ENCODE measurements at places on chromosomes 3 and 15. TPM values are rescaled to one million over a fixed set of nuclear protein-coding genes. Genes with fewer than 3 reads are reported as not detected.

Gene SLC33A1
- 81.7 TPM for total RNA-seq

Gene CP
- total RNA-seq: not detected

Gene ST8SIA2
- not detected for total RNA-seq

Gene GXYLT2
- total RNA-seq: 11.2 TPM

Gene TMEM158
- 2.3 TPM for total RNA-seq

Gene LOXL1
- 8.2 TPM for total RNA-seq

Gene TM4SF18
- not detected for total RNA-seq

Gene RAB43
- 10.3 TPM for total RNA-seq

Gene UROC1
- not detected for total RNA-seq

Gene KNL1
- 0.36 TPM for total RNA-seq

Gene KIF15
- total RNA-seq: 0.50 TPM

Gene GOLGA6L2
- not detected for total RNA-seq

Gene ARPP21
- not detected for total RNA-seq

Gene COL8A1
- 4.0 TPM for total RNA-seq

Gene CPNE4
- total RNA-seq: 0.28 TPM

Gene SKOR1
- under 0.01 TPM for total RNA-seq

Gene CYP8B1
- not detected for total RNA-seq

Gene EXD1
- 0.21 TPM for total RNA-seq

Gene IFT57
- total RNA-seq: 26.3 TPM

Gene TJP1
- total RNA-seq: 98.8 TPM

Gene PPP1R14D
- not detected for total RNA-seq

Gene IL17RE
- total RNA-seq: 1.4 TPM

Gene TEX55
- not detected for total RNA-seq

Gene ZNF80
- total RNA-seq: not detected

Gene SIDT1
- total RNA-seq: 2.3 TPM

Gene FETUB
- not detected for total RNA-seq

Gene GRM2
- total RNA-seq: under 0.01 TPM

Gene CD86
- 0.07 TPM for total RNA-seq

Gene KBTBD12
- total RNA-seq: under 0.01 TPM

Gene C3orf49
- not detected for total RNA-seq

Gene SLC9A9
- total RNA-seq: 8.9 TPM

Gene PEX11A
- 8.9 TPM for total RNA-seq

Gene ETV5
- total RNA-seq: 28.7 TPM

Gene TIMP4
- total RNA-seq: 1.4 TPM

Gene RTP1
- not detected for total RNA-seq

Gene LCMT2
- 9.9 TPM for total RNA-seq

Gene ARNT2
- total RNA-seq: 0.50 TPM

Gene OR4F15
- not detected for total RNA-seq

Gene PTPN9
- total RNA-seq: 14.4 TPM

Gene PCCB
- 36.4 TPM for total RNA-seq

Gene SEMA3G
- 0.34 TPM for total RNA-seq
